NCI-H1105 (cell line): ENCODE measurements at places on chromosomes 11 and 22.

- DNase-seq, result no peak
Observed at GRCh38 chr11:130548491-130548833, 100.0 kb downstream of the ADAMTS15 start.

- no peak for DNase-seq
Observed at GRCh38 chr22:37343348-37343747, 61.0 kb downstream of the CYTH4 start.

GRCh38 chr22:49503321-49503720 lies 324.4 kb downstream of the BRD1 start:
- DNase-seq, result no peak

DNA sequence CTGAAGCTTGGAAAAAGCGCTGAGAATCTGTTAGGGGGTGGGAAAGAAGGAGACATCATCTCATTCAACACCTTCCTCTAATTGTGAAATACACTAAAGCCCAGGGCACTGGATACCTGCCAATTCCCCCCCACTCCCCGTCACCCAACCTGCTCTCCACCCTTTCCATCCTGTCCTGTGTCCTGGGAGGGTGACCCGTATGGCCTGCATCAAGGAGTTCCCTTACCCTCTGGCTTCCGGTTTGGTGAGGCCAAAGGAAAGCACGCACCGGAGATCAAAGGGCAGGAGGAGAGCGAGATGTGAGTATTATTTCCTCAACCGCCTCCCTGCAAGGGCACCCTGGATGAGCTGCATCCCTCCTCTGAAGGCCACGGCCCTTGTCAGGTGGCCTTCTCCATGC lies 65.0 kb upstream of the PTPRJ start:
- DNase-seq, result no peak

- DNase-seq, result no peak
Observed at GRCh38 chr11:14114269-14114668, 151.7 kb downstream of the SPON1 start.

GRCh38 chr22:42702675-42703074 lies 18.0 kb downstream of the A4GALT start:
- DNase-seq, result no peak

DNA sequence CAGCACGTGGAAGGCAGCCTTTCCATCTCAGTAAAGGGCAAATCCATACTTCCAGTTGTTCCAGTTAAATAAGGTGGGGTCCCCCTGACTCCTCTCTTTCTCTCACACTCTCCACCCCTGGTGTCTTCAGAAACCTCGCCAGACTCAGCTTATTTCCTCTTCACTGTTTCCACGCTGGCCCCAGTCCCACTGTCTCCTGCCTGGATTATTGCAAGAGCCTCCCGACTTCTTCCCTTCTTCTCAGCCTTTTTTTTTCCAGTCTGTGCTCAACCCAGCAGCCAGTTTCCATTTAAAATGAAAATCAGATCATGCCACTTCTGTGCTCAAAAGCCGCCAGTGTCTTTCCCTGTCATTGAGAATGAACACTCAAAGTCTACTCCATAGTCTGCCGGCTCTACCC lies 131.4 kb downstream of the PKNOX2 start:
- DNase-seq, result no peak

DNA sequence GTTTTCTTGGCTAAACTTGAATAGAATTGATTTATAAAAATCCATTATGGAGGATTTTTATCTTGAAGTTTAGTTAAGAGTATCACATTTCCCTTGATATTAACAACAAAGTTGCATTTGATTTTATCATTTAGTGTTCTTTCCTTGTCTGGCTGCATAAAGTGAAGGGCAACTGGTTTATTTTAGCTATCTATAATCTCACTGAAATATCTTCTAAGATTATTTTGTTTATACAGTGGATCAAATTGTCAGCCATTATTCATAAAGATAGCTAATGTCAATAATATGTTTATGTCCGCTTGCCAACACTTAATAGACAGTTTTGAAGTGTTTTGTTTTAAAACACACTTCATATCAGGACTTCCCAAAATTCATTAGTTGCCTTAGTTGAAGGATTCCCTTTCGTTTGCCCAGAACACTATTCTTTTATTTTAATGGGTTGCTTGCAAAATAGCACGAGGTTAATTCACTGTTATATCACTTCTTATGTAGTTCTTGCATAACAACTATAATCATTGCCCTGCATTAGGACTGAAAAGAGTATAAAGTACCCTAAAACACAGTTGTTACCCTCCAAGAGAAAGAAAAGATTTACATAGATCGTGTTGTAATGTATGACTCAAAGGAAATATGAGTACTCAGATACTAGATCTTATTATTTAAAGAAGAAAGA lies 73.0 kb downstream of the MSANTD4 start:
- DNase-seq, result no peak
